Activated T-helper 9 cell treated with anti-CD3 and anti-CD28 coated beads, Interleukin-2, amount 50 U/mL, for 16 hours (primary cell): ENCODE measurements at places on chromosomes 4 and X.
A peak's percentile ranks its signal among the peaks of the same experiment; 100 is the strongest.

GRCh38 chr4:110567214-110567613 is 55.7 kb downstream of the PITX2 start:
- no peak for DNase-seq

- DNase-seq: no peak
Observed at GRCh38 chr4:98641906-98642668, 16.3 kb downstream of the TSPAN5 start.

DNA sequence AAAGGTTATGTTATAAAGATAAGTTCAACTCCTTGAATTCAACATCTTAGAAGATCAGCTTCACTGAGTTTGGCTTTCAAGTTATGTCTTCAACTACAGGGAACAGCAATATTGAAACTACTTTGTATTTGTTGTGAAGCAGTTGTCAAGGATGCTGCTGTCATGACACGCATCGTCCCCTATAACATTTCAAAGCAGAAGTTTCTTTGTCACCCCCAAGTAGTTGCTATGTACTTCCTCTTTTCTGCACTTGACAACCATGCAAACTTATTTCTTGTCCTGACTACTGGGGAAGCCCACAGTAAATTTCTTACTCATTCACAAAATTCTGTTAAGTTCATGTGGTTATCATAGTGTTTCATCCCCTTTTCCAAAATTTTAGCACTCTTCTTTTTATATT is 14.3 kb downstream of the ANTXR2 start:
- no peak for DNase-seq

- DNase-seq: peak; percentile 63
Observed at GRCh38 chrX:149871940-149872339, 9.0 kb upstream of the MAGEA8 start.

GRCh38 chr4:184142121-184143000 is 75.3 kb downstream of the ENPP6 start:
- no peak for DNase-seq

GRCh38 chr4:101126059-101126458 is 221.3 kb downstream of the PPP3CA start:
- DNase-seq: no peak

- no peak for DNase-seq
Observed at GRCh38 chrX:30982467-30982866, 89.4 kb downstream of the FTHL17 start.

GRCh38 chrX:101605728-101606127 is 12.1 kb downstream of the ARMCX6 start:
- no peak for DNase-seq

DNA sequence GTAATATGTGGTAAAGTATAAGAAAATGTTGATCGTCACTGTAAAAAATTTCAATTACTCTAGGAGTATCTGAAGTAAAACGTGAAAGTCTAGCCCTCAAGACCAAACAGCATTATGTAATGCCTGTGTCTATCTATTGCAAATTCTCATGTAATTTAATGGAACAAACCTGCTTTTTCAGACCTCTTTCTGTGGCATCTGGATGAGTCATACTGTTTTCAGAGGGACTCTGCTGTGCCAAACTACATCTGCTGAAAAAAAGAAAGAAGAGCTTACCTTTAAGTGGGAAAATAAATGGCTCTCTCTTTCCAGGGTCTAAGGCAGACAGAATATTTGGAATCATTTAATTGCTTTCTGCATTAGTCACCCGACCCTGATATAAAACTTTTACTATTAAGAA is 89.8 kb upstream of the ARMCX2 start:
- no peak for DNase-seq

DNA sequence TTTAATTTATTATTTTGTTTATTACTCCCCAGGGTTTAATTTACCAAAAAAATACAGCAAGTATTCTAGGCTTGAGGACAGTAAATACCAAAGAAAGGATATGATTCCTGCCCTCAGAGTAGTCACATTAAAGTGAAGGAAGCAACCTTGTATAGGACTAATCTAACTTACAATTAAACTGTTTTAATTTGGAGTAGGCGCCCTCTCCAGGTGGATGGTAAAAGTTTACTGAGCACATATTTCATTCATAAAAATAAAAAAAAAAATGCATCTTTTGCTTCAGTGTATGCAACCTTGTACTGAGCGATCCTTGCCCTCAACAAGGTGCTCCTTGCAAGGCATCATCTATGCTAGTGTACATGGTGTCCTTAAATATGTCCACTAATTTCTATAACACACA is 72.0 kb upstream of the MAGEB16 start:
- DNase-seq: no peak

- no peak for DNase-seq
Observed at GRCh38 chr4:31009926-31010325, 289.8 kb downstream of the PCDH7 start.

DNA sequence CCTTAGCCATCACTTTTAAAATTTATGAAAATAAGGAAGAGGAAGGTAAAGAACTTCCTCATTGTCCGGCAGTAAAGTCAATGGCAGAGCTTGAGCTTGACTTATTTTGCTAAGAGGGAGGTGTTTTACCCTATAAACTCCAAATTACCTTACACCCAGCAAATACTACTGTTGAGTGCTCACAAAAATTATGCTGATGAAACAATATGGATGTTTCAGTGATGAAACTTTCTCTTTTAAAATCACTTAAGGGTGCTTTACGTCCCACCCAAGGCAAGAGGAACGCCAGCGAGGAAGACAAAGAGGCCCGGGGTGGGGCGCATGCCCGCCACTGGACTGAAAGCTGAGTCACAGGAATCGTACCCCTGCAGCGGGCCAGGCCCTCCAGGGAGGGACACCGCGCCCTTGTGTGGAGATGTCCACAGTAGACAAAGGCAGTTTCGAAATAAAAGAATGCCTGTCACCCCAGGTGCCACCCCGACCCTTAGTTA is 560 bp upstream of the TMSB4X start:
- DNase-seq: no peak

- no peak for DNase-seq
Observed at GRCh38 chr4:140158365-140159030, 4.5 kb upstream of the MAML3 start.

DNA sequence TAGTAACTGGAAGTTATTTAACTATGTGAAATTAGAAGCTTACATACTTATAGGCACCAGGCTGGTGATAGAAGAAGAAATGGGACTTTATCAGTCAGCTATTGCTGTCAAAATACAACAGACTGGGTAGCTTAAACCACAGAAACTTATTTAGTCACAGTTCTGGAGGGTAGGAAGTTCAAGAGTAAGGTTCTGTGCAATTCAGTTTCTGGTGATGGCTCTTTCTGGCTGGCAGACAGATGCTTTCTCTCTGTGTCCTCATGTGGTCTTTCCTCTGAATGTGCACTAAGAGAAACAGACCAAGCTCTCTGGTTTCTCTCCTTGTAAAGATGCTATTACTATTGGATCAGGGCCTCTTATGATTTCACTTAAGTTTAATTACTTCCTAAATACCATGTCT is 92.1 kb upstream of the ANKRD50 start:
- DNase-seq: no peak

DNA sequence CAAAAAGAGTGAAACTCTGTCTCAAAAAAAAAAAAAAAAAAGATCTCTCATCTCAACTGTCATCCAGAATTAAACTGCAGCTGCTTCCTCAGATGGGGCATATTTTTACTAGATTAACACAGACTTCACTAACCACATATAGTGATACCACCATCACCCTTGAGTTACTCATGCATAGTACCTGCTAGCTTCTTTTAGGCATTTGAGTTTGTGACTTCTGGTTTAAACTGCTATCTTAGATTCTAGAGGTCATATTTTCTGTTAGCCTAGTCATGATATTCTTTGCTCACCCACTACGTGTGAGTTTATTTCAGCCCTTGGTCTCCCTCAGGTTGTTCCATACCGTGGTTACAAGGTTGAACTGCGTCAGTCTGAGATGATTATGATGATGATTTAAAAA is 154.9 kb upstream of the BMP3 start:
- no peak for DNase-seq

GRCh38 chrX:108224727-108225621 is 133.4 kb downstream of the ATG4A start:
- DNase-seq: no peak

GRCh38 chr4:143424276-143424675 is 87.6 kb downstream of the GAB1 start:
- DNase-seq: no peak

DNA sequence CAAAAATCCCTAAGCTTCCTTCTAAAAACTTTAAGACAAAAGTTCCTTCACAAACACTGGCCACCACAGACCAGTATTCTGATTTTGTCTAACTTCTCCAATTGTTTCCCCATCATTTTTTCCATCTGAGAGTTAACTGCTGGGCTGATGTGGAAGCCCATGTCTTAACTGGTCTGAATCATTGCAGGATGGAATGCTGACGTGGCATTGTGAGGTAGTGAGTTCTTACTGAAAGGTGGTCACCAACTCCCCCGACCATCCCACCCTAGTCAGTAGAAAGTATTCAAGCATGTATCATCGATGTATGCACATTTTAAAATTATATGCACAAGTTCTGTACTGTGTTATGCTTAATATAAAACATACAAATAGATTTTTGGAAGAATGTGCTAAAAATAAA is 99.1 kb upstream of the SMIM10 start:
- no peak for DNase-seq

DNA sequence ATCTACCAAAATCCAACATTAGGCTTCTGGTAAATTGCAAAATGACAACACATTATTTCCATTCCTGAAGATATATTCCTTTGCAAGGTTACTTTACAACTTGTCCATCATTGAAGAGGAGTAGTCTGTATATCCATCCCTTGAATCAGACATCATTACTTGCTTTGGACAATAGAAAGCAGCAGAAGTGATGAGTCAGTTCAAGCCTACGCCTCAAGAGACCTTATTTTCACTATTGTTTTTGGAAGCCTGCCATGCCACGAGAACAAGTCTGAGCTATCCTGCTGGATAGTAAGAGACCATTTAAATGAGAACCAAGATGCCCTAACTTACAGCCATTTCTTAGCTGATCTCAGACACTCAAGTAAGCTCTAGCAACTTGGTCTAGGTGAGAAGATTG is 246.0 kb upstream of the HHIP start:
- DNase-seq: no peak

DNA sequence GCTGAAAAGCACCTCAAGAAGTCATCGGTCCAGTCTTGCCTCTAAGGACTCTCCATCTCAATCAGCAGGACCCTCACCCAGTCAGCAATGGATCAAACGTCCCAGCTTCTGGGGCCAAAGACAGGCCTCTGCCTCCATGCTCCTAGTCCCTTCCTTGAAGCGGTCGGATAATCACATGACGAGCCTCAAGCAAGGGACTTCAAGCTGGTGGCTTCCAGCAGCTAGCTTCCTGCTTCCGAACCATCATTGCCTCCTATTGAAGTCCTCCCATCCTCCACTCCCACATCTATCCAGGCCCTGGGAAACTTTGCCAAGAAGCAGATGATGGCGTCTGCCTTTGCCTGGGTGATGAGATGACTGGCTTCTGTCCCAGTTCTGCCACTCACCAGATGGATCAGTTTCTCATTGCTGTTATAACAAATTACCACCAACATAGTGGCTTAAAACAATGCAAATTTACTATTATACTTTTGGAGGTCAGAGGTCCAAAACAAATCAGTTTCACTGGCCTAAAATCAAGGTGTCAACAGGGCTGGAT is 135.2 kb upstream of the MAMLD1 start:
- DNase-seq: no peak

DNA sequence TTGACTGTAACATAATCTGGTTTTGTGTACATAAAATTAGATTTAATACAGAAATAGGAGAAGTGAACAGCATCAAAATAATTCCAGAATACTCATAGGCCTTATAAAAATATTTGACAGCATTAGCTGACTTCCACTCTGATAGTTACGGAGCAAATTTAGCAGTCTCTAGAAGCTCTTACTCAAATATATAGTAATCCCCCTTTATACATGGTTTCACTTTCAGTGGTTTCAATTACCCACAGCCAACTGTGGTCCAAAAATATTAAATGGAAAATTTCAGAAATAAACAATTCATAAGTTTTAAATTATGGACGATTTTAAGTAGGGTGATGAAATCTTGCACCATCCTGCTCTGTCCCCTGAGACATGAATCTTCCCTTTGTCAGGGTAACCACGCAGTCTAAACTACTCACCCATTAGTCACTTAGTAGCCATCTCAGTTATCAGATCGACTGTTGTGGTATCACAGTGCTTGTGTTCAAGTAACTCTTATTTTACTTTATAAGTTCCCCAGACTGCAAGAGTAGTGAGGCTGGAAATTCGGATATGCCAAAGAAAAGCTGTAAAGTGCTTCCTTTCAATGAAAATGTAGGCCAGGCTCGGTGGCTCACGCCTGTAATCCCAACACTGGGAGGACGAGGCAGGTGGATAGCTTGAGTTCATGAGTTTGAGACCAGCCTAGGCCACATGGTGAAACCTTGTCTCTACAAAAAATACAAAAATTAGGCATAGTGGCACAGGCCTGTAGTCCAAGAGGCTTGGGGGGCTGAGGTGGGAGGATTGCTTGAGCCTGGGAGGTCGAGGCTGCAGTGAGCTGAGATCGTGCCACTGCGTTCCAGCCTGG is 17.2 kb upstream of the RTL9 start:
- no peak for DNase-seq
